Activated CD4-positive, CD25-positive, alpha-beta regulatory T cell treated with anti-CD3 and anti-CD28 coated beads, Interleukin-2, amount 50 U/mL, for 24 hours (primary cell): ENCODE measurements at places on chromosomes 7 and 10.

DNA sequence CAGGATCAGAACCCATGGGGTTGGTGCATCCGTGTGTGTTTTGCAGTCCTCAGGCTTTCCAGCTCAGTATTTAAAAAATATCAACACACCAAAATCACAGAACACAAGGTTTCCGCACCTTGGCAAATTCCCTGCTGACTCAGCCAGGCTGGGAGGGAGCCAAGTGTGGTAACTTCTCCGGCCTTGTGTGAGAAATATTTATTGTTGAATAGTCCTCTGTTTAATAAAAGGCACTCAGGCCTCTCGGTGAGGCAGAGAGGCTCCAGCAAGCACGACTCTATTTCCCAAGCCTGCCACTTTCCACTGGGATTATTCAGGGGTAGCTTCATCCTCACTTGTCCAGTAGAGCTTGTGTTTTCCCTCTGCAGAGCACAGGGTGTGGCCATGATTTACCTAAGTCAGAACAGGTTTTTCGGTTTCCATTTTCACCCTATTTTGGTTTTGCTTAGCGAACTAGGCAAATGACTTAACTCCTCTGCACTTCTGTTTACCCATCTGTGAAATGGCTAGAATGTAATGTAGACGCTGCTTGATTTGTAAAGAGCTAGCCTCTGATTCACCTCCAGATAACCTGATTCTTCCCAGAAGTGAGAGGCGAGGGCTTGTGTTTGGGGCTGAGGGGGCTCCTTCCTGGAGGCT is 13.0 kb upstream of the CHST15 start:
- no peak for ATAC-seq

- ATAC-seq = no peak
Observed at GRCh38 chr7:77360969-77361368, 55.2 kb downstream of the GSAP start.

- no peak for ATAC-seq
Observed at GRCh38 chr7:66503551-66504031, 125.1 kb upstream of the KCTD7 start.

DNA sequence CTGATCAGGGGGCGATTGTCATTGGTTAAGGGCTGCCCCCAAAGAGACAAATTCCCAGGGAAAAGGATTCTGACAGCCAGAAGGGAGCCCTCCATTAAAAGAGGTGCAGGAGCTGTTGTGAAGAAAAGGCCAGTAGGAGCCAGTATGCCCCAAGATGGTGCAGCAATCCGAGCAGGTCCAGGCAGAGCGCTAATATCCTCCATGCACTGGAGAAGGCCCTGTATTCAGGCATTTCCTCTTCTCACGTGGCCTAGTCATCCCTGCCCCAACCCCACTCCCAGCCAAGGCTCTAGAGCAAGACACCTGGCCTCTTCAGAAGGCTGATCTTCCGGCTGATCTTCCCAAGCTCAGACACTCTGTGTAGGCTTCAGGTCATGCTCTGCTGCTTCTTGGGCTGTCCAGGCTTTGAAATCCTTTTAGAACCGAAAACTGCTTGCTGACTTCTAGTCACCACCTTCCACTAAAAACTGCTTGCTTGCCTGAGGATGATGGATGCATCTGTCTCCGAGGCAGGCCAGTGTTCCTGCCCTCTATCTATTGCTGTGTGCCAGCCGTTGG is 77.4 kb downstream of the CYP26A1 start:
- no peak for ATAC-seq

DNA sequence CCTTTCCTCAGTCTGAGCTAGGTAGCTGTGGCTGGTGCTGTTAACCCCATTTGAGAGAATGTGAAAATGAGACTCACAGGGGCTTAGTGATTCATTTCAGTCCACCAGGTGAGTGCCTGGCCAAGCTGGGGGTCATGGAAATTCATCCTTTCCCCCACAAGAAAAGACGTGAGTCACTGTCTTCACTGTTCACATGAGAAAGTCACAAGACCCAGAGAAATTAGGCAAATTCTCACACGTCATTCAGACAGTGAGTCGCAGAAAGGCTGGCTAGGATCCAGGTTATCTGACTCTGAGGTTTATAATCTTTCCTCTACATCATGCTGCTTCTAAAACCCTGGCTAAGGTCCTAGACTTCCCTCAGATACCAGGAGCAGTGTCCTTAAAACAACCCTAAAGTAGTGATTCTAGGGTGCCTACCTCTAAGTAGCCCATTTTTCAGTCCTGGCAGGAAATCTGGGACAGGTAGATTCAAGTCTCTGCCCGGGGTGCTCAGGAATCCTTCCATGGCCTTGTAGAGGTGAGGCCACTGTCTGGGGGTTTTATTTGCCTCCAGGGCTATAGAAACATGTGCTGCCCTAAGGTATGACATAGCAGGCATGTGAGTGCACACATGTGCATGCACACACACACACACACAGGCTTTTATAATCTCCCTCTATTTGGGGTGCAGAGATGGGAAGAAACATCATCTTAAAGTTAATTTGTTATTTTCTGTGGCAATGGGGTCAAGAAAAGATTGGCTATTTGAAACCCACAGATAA is 427.9 kb upstream of the CELF2 start:
- peak; percentile 76 for ATAC-seq

- ATAC-seq = no peak
Observed at GRCh38 chr7:16918288-16918895, 36.6 kb upstream of the AGR3 start.

GRCh38 chr10:78457804-78458482 is 424.3 kb downstream of the RPS24 start:
- ATAC-seq = no peak
